ENCODE measurements at places on chromosomes 1 and 21.

- DNase-seq: no peak
Measured at GRCh38 chr1:183495420-183495819, 23.1 kb downstream of the SMG7 start.

DNA sequence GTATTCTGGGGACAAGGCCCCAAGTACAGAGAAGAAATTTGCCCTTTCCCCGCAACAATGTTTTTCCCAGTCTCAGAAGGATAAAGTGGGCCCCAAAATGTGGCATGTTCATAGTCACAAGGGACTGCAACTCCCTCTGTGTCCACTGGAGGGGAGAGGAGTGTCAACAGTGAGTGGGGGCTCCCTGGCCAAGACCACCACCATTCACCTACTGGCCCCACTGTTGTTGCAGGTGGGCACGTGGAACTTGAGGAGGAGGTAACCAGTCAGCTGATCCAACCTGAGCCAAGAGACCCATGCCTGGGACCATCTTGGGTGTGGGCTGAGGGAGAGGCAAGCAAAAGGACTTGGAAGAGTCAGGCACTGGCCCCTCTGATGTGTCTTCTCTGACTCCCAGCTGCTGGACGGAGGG lies 777 bp downstream of the NUDT17 start:
- peak; percentile 67 for DNase-seq

GRCh38 chr1:165876121-165876520 lies 48.7 kb downstream of the UCK2 start:
- no peak for DNase-seq

GRCh38 chr1:222382171-222382570 lies 165.7 kb downstream of the HHIPL2 start:
- no peak for DNase-seq

DNA sequence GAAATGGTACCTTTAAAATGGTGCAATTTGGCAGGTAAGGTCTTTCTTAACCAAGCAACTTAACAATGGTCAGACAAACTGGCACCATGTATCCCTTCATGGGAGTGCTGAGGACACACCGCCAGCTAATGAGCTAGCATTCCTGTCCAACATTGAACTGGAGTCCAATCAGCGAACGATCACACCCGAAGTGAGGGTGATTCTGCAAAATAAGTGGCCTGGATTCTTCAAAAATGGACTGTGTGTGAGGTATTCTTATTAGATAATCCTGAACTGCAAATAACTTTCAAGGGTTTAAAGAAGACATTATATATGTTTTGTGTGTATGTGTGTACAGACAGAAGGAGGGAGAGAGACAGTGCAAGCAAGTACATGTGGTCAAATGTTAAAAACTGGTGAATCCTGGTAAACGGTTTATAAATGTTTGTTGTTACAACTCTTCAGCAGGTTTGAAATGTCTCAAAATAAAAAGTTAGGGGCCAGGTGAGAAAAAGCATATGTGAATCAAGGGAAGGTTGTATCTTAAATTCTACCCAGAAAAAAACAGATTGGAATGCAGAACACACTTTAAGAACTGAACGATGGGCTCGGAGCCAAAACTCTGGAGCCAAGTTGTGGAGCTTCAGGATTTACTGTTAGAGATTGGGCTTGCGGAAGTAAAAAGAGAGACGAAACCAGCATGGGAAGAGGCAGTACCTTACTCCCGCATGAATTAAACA lies 20.9 kb downstream of the GADD45A start:
- DNase-seq: no peak

DNA sequence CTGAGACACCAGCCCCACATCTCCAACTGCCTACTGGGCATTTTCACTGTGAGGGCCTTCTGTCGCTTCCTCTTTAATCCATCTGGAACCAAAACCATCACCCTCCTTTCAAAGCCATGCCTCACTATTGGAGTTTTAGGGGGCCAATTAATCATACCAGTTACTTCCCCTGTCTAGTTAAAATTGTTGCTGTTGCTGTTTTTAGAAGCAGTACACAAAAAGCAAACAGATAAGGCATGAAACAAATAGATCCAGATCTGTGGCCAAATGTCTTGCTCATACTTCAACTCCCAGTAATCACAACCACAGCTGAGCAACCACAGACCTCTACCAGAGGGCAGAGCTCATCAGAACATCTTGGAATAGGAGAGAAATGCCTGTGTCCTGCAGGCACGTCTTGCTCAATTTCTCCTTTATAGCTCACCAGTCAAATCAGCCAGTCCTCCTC lies 133.8 kb upstream of the C1orf105 start:
- no peak for DNase-seq

DNA sequence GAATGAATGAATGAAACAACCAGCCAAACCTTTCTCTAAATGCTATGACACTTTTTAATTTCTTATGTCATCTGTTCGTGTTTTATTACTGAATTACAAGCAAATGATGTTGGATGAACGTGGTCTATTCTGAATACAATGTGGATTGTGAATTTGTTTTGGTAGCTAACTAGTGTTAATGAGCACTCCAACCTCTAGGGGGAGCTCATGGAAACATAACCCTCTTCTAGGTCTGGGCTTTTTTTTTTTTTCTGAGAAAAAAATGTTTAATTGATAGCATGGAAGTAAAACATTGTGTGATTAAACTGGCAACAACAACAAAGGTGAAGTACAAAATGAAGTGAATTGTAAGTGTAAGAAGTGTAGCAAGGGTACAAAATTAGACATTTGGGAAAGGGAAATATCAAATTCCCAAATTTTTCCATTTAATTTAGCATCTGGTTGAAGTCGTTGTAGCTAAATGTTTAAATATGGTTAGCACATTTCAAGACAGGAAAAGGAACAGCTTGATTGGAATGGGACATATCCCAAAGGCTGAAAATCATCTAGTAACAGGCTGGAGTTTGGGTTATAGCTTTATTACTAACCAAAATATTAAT lies 42.6 kb upstream of the PTGS2 start:
- DNase-seq: peak; percentile 31

DNA sequence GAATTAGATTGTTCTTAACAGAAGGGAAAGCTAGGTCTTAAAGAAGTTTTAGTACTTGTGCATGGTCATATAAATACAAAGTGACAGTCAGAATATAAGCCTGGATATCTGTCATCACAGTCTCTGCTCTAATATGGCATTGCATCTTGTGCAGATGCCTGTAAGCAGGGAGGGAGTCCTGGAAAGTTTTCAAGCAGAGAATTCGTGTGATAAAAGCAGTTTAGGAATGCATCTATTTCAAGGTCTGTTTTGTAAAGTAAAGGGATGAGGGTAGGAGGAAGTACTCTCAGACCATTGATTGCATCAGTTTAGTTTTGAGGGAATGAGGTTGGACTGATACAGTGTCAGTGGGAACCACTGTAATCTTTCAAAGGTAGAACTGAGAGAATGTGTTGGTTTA lies 30.6 kb downstream of the IARS2 start:
- DNase-seq: no peak

- no peak for DNase-seq
Measured at GRCh38 chr1:236997882-236998281, 6.4 kb downstream of the MT1HL1 start.

DNA sequence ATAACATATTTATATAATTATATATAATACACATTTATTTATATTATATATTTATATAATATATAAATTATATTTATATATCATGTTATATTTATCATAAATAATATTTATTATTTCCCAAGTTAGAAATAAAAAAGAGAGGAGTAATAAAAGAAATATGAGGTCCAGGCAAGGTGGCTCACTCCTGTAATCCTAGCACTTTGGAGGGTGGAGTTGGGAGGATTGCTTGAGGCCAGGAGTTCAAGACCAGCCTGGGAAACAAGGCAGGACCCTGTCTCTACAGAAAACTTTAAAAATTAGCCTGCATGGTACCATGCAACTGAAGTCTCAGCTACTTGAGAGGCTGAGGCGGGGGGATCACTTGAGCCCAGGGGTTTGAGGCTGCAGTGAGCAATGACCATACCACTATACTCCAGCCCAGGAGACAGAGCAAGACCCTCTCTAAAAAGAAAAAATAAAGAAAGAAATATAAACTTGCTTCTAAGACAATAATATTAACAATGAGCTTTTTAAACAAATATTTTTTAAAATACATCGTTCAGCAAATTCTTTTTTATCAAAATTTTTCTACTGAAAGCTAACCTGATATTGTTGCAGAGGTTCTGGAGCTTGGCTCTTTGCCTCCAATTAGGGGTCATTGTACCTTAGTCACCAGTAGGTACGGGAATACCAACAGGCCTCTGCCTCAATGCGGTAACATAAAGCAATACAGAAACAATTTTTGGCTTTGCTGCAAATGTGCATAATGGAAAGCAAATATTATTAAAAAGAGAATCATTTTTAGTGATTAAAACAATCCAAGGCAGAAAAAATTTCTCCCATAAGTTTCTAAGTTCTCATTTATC lies 290.0 kb downstream of the SETD4 start:
- no peak for DNase-seq

DNA sequence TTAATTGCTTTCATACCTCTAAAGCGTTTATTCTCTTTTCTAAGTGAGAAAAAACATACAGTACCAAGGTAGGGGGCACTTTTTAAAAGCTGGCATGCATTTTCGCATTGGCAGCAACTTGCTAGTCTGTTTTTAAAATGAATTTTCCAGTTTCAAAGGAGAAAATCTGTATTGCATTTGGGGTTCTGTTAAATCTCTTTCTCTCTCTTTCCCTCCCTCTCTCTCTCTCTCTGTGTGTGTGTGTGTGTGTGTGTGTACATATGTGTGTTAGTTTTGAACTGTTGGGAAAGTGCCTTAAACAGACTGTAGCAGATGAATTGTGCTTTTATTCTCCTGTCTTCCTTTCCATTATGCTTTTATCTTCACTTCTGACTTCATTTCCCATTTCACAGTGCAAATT lies 7.3 kb downstream of the NIBAN1 start:
- DNase-seq: no peak

DNA sequence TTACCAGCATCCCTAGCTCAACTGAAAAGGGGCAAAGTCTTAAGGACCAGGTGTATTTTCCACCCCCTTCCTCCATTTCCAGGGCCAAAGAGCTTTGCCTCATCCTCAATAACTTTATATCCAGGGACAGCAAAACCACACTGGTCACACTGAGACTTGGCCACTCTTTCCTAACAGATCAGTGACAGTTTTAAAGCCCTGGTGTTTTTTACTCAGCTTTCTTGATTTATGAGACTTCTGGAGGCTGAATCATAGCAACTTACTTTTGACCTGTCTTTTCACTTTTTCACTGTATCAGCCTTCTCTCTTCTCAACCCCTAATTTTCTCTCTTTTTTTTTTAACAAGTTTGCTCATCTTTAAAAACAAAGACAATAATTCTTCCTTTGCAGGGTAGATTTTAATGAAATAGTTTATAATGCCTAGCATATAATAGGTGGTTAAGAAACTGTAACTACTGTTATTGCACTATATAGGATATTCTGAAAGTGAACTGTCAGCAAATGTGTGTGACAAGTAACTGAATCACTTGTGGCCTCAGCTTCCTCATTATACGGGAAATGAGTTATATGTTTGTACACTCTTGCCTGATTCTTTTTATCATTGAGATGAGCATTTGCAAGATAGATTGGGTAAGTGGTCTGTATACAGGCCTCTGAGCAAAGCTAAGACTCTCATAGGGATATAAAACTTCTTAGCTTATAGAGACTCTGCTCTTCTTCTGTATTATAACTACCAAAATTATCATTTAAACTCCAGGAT lies 19.7 kb upstream of the DYNLT5 start:
- no peak for DNase-seq

GRCh38 chr1:8379513-8380186 lies 61.7 kb downstream of the SLC45A1 start:
- no peak for DNase-seq

- no peak for DNase-seq
Measured at GRCh38 chr1:86197206-86197855, 40.8 kb upstream of the COL24A1 start.

GRCh38 chr1:208437401-208437800 lies 193.2 kb upstream of the PLXNA2 start:
- no peak for DNase-seq

DNA sequence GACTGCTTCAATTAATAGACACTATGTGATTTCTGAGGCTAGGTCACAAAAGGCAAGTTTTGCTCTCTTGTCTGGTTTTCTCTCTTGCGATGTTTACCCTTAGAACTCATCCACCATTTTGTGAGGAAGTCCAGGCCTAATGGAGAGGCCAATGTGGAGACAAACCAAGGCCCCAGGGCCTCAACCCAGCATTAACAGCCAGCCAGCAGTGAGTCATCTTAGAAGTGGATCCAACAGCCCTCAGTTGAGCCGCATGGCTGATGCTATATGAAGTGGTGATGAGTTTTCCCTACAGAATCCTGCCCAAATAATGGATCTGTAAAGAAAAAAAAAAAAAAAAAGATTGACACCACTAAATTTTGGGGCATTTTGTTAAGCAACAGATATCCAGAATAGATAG lies 95.1 kb downstream of the DNTTIP2 start:
- no peak for DNase-seq

DNA sequence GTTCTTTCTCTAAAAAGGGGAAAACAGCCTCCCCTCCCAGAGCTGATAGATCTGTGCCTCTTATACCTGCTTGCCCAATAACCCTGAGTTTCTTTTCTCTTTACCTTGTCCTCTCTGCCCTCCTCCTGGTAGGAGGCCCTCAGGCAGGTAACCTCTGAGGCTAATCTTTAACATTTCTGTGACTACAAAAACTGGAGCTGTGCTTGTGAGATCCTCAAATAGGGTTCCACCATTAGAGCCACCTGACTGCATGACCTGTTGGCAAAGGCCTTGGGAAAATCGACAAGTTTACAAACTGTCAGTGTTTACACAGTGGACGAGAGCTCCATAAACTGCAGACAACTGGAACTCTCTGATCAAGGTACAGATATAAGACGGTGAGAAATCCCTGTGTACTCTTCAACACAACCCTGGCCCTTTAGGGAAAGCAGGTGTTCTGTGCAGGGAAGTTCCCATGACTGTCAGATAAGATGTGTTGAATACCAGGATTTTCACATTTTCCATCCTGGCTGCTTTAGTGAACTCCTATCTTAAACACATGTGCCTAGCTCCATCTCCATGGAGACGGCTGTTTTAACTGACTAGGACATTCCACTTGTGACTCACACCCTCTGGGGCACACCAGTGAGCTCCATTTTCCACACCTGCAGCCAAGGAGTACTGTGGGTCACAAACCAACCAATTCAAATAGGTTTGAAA lies 38.3 kb downstream of the ECE1 start:
- no peak for DNase-seq

- no peak for DNase-seq
Measured at GRCh38 chr21:36166705-36167104, 10.1 kb downstream of the DOP1B start.

DNA sequence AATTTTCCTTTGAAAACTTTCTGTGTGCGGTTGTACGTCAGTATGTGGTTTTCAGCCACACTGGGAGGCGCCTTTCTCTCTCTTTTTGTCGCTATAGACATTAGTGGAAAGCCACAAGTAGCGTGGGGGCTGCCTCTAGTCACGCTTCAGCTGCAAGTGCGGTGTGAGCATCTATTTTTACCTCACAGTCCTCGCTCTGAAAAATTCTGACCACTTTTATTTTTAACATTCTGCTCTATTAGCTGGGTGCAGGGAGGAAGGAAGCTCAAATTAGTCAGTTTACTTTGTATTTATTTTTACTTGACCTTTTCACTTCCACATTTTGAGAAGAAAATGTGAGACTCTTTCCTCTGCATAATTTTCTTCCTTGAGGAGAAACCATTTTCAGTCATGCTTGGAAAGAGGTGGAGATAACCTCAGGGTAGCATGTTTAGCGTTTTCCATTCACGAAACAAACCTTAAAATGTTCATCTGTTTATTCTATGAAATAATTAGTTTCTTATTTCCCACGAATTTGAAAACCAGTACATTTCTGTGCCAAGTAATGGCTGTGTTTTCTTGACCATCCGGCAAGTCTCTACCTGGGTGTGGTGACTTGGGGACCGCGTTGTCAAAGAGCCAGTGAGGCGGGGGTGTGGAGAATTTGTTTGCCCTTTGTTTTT lies 35.6 kb downstream of the ADARB1 start:
- DNase-seq: peak; percentile 82

GRCh38 chr1:3942416-3943122 lies 42.5 kb upstream of the C1orf174 start:
- DNase-seq: no peak

Measured in GM10248 (cell line).